Stimulated activated CD4-positive, alpha-beta T cell treated with anti-CD3 and anti-CD28 coated beads, Interleukin-15, amount 100 ng/mL, for 1 hour (primary cell): ENCODE measurements at places on chromosomes 6 and 20.
A peak's percentile ranks its signal among the peaks of the same experiment; 100 is the strongest.

GRCh38 chr6:140485740-140486449 is 1111.4 kb upstream of the CITED2 start:
- DNase-seq: no peak

DNA sequence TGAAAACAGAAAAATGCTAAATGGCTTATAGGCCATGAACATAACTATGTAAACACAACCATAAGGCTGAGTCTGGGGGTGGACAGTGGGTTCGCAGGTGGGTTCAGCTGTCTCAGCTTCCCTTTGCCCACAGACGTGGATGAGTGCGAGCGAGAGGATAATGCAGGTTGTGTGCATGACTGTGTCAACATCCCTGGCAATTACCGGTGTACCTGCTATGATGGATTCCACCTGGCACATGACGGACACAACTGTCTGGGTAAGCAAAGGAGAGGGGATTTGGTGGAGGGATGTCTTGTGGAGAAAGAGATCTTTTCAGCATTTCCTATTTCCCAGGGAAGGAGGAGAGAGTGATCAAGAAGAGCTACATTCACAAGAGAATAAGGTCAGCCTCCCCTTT is 14.7 kb downstream of the SCUBE3 start:
- no peak for DNase-seq

GRCh38 chr6:114764866-114765265 is 422.0 kb upstream of the HS3ST5 start:
- no peak for DNase-seq

DNA sequence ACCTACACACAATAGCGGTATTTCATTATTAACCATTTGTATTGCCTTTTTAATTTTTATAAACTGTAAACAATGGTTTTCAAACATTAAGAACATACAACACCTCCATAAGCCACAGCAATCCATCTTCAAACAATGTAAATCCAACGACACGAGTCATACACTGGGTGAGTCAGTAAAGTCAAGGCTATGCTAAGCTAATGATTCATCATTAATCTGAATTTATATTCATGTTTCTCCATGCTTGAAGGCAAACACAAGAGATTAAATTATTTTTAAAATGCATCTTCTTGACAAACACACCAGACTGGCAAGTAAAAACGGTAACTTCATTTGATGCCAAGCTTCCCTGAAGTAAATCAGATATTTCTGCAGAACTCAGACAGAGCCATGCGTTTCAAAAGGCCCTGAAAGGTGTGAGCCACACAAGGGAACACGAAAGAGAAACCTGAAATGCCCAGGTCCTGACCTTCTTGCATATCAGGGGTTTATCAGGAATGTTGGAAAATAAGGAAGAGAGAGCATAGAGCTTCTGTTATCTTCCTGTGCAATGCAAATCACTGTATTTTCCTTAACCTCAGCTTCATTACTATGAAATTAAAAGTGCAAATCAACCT is 162.5 kb downstream of the ALDH8A1 start:
- DNase-seq: no peak

- DNase-seq: no peak
Measured at GRCh38 chr6:163460307-163460782, 45.8 kb downstream of the QKI start.

DNA sequence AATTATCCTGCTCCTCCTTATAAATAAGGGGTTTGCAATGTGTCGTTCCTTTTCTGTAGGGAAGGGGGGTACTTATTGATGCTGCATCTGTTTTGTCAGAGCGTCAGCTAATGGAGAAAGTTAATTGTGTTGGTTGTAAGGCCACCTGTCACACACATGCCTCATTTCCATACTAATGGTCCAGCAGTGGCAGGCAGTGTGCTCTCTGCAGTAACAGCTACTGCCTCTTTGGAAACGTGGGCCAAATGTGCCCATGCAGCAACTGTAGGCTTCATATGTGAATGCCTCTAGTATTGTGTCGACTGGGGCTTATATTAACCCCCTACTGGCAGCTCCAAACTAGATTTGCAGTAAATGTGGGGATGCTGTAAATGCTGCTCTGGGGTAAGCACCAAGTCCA is 56.3 kb upstream of the OLIG3 start:
- no peak for DNase-seq

DNA sequence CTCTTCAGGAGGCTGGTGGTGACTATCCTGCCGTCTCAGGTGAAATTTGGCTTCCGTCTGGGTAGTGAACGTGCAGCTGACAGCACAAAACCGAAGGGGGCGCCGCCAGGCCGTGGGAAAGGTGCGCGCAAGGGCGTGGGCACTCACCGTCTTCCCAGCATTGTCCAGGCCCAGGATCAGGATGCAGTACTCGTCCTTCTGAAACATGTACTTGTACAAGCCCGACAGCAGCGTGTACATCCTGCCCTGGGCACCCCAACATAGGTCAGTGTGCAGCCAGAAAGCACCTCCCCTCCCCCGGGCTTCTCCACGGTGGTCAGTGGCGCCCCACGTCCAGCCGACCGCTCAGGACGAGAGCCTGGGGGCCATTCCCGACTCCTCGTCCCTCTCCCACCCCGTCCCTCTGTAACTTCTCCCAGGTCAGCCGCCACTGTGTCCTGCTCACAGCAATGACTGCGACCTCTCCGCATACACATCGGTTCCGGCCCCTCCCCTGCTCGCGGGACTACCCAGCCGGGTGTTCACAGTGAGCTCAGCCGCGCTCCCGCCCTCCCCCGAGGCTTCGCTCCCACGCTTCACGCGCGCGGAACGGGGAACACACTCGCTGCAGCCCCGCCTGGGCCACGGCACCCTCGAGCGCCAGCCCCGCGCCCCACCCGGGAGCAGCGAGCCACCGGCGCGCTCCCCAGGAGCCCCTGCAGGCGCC is 771 bp downstream of the ARFRP1 start:
- DNase-seq: peak; percentile 52

GRCh38 chr6:36286858-36287257 is 17.0 kb downstream of the PNPLA1 start:
- no peak for DNase-seq
